ENCODE measurements at places on chromosomes 1 and 21.

DNA sequence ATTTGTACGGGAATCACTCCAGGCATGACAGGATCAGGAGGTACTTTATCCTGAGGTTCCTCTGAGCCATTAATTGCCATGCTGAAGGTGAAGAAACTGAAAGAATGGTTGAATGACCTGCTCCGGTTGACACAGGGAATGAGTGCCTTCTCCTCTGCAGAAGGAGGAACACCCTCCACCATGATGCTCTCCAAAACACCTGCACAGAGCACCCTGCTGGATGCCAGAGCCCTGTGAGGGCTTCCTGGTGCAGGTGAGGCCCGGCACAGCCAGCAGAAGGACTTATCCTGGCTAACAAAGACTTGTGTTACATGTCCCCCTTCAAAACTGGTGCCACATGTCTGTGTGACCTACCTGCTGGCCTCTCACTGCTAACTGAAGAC is 14.3 kb upstream of the LBR start:
- DNase-seq = no peak

GRCh38 chr1:213728593-213729536 is 258.9 kb upstream of the PROX1 start:
- no peak for DNase-seq

- DNase-seq = no peak
Observed at GRCh38 chr21:42847051-42847707, 32.2 kb downstream of the WDR4 start.

DNA sequence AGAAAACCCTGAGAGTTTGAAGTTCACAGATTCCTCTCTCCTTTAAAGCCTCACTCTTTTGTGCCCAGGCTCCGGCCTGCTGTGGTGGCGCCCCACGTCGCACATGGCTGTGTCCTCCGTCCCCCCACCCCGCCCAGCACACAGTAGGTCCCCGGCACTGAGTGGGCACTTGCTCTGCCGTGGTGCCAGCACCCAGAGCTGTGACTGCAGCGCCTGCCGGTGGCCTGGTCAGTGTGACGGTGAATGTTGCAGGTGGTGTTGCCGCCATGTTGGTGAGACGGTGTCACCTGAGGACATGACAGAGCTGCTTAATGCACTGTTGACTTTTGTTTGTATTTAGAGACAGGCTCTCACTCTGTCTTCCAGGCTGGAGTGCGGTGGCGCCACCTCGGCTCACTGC is 3.4 kb downstream of the ATAD3C start:
- no peak for DNase-seq

DNA sequence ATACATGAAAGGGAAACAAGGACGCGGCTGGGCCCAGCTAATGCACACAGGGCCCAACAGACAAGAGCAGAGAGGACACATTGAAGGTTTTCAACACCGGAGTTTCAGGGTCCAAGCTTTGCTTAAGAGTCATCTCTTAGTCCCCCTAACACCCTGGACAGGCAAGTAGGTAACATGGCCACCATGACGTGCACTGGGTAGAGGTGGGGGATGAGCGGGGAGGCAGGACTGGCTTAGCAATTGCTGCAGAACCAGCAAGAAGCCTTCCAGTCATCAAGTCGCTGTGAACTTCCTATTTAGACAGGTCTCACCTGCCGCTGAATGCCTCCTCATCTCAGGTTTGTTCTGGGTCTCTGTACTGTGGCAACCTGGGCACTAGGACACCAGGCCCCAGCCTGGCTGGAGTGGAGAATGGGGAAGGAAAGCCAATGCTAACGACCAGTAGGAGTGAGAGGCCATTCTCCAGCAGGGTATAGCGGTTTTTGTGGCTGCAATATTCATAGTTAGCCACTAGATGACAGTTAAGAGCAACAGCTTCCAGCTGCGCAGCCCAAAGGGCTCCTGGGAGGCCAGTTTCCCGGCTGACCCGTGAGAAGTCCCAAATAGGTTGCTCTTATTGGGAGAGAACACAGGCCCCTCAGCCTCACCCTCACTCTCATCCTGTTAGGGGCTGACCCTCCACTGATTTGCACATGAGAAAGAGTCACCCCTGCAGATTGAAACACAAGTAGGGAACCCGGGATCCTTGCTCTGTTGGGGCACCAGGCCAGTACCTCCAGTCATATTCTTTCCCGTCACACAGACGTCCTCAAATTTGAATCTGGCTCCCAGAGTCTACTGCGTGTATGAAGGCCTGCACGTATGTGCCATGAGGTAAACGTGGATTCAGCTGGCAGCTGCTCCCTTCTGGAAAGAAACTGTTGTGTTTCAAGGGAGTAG is 6.0 kb upstream of the PIGC start:
- peak; percentile 25 for DNase-seq

DNA sequence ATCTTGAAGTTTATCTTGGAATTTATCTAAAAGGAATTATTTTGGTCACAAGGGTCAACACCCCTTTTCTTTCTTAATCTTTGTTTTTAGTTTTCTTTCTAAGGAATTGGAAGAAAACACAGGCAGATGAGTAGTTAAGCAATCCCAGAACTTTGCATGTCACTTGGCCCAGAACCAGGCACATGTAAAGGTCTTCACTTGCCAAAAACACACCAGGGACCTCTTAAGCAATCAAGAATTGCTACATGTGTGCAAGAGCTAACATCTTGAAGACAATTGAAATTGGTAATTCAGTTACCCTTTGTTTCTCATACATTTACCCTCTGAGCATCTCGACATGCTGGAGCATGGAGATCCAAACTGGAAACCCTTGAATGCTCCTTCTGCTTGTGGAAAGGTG is 114.2 kb downstream of the ZC3H11B start:
- DNase-seq = no peak

DNA sequence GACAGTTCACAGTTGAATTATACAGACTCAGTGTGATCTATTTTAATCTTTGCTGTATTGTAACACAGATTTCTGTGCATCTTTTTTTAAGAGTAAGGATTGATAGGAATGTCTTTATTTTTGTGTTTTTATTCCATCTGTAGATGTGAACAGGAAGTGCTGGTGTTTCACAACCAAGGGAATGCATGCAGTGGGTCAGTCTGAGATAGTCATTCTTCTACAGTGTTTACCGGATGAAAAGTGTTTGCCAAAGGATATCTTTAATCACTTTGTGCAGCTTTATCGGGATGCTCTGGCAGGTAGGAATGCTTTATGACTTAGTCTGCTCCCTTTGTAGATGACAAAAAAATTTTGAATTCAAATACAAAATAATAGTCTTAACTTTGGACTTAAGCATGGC is 84.5 kb downstream of the CC2D1B start:
- no peak for DNase-seq

- DNase-seq = no peak
Observed at GRCh38 chr1:174023440-174023839, 1.3 kb upstream of the RC3H1 start.

DNA sequence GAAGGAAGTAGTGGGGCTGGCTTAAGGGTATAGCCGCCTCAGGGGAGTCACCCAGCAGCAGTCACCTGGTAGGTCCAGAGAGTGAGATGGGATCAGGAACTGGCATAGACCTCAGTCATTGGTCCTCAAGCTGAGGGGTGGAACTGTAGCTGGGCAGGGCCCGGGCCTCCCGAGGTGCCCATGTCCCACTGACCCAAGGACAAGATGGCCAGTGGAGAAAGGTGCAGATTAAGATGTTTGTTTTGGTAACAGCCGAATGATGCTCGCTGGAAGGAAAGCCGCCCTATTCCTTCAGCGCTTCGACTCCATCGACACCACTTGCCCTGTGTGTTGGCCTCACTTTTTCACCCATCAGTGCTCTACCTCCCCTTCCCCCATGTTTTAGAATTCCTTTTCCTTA is 16.4 kb downstream of the COL9A2 start:
- no peak for DNase-seq

DNA sequence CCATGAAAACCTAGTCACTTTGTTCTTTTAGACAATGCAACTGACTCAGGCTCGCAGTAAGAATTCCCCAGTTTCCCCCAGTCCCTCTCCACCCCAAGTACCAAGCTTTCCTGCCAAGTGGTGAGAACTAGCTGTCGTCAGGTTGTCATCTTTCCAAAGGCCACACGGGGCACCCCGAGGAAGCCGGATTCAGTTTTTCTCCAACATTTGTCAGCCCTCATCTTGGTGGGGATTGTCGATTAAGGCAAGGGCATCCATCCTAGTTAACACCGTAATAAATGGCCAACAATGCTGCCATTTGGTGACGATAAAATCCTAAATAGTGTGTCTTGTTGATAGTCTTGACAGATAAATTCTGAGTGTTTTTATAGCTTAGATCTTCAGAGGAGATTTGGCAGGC is 55.9 kb upstream of the PROX1 start:
- no peak for DNase-seq

DNA sequence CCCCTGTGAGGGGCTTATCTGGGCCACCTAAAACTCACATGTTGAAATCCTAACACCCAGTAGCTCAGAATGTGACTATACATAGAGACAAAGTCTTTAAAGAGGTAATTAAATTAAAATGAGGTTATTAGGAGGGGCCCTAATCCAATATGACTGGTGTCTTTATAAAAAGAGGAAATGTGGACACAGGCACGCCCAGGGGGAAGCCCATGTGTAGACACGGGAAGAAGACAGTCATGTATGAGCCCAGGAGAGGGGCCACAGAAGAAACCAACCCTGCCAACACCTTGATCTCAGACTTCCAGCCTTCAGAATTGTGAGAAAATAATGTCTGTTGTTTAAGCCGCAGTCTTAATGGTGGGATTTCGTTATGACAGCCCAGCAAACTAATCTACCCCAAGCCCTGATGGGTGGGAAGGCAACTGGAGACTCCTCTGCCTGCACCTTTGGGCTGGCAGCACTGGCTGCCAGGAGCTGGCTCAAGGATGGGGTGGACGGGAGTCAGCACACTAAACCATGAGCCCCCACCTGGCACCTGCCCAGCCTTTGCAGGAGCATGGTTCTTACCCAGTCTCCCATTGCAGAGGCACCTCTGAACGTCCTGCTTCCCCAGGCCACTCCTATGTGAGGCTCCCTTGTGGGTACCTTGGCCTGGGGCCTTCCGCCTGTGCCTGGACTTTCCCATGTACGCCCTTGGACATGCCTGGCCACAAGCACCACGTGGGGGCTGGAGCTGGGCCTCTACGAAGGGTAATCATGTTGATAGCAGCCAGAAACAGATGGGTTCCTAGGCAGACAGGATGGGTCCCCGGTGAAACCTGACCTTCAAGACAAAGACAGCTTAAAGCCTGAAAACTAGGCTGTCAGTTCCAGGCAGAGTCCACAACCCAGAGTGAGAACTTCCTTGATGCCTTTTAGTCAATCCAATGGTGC is 57.1 kb upstream of the DMRTB1 start:
- DNase-seq = no peak

GRCh38 chr1:39081271-39082009 is 55.3 kb downstream of the NDUFS5 start:
- DNase-seq = peak; percentile 11

DNA sequence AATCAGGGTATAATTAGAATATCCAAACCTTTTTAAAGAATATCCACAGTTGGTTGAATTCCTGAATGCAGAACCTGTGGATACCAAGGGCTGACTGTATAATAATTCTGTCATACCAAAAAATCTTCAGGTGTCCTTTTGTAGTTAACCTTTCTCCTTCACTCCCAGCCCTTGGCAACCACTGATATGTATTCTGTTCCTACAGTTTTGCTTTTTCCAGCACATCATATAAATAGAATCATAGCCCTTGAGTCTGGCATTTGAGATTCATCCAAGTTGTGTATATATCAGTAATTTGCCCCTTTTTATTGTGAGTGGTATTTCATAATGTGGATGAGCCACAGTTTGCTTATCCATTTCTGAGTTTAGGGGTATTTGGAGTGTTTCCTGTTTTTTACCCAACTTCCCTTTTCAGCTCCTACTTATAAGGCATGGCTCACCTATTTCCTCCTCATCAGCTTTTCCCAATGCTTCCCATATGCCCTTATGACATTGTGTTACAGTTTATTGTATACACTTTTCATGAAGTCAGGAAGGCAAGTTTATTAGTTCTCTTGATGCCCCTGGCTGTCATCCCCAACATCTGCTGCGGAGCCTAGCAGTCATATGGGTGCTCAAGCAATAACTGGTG is 35.0 kb upstream of the AGO1 start:
- no peak for DNase-seq

GRCh38 chr1:37487619-37487984 is 13.2 kb downstream of the ZC3H12A start:
- DNase-seq = no peak

DNA sequence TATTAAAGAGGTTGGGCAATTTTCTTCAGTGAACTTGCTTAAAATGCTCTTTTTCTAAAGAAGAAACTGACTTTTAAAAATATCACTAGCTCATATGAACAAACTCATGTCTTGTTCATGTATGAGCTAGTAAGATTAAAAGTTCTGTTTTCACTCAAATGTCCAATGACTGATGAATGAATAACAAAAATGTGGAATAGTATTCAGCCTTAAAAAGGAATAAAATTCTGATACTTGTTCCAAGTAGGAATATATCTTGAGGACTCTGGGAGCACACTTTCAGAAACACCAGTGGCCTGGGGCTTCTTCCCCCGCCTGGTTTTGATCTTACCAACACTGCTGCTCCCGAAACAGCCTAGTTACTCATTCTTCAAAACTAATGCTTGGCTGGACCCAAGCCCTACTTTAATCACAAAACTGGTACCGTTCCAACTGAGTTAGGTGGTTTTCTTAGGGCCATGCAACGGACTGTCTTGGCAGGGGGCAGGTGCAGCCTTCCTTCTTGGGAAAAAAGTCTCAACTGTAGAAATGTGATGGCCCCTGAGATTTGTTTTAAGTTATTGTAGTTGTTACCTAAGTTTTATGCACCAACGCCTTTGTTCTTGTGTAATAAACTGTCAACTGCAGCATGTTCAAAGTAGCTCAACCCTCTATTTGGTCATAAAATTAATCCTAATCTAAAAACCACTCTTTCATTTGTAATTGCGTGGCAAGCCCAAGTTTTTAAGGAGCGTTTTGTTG is 116.0 kb downstream of the ETS2 start:
- no peak for DNase-seq

DNA sequence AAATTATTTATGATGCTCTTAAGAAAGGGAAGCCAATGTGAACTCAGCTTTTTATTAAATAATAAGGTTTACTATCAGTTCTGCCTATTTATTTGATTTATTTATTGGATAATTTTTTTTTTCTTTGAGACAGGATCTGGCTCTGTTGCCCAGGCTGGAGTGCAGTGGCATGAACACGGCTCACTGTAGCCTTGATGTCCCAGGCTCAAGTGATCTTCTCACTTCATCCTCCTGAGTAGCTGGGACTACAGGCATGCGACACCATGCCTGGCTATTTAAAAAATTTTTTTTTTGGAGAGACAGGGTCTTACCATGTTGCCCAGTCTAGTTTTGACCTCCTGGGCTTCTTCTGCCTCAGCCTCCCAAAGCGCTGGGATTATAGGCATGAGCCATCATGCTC is 21.0 kb upstream of the DNAJC28 start:
- DNase-seq = no peak

GRCh38 chr1:23098463-23099170 is 70.0 kb downstream of the LUZP1 start:
- peak; percentile 34 for DNase-seq

GRCh38 chr1:174160109-174160473 is 771 bp downstream of the RABGAP1L start:
- DNase-seq = peak; percentile 20

Data from stimulated activated CD4-positive, alpha-beta T cell treated with anti-CD3 and anti-CD28 coated beads, Interleukin-2, amount 100 ng/mL, for 48 hours (primary cell).